ENCODE measurements at places on chromosomes 2 and 18.

DNA sequence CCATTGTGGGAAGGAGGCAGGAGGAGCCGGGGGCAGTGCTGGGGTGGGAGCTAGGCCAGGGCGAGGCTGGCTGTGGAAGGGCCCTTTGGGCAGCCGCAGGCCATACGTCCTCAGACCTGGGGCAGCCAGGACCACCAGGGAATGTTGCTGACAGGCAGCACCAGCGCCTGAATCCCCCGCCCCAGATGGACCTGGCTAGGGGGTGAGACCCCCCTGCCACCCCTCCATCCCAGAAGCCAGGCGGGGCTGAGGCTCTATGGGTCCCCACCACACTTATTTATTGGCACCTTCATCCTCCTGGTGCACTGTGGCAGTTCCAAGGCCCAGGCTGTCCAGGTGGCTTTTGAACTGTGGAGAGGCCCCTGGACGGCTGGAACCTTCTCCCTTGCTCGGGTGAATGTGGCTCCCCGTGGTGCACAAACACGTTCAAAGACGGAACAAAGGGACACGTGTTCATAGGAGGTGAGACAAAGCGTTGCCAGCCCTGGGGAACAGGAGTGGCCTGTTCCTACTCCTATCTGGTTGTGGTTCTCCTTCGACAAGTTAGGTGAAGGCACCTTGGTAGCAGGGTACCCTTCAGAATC, 35.1 kb downstream of the RAMP1 start:
- DNase-seq, result no peak

DNA sequence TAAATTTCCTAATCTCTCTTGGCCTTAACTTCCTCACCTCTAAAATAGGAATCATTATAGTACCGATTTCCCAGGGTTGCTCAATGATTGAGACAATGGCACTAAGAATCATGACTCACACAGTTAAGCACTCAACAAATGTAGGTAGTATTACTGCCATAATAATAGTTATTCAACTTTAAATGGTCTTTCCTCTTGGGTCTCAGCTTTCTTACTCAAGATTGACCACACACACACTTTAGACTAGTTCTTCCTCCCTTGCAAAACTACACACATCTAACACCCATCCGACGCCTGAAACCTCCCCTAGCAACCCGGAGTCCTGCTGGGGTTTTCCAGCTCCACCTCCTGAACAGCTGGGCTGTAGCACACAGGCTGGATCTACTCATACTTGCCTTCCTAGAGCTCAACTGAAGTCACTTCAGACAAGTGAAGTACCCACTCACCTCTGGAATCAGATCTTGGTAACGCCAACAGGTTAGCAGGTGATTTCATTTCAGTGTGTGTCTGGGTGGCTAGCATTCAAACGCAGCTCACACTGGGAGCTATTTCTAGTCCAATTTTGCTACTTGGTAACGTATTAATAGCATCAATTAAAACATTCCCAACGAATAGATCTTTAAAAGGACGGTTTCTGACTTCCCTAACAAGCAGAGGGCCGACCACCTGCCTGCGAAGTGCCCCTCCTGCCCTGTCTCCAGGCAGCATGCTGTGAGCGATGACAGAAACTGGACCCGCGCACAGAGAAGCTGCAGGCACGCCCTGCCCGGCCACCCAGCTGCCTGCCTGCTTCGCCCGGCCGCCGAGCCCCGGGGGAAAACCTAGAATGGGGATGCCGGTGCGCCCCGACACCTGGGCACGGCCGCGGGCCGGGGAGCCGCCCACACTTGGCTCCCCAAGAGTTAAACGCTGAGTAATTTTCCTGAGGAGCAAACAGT, 1.1 kb downstream of the UXS1 start:
- DNase-seq, result peak; percentile 78

DNA sequence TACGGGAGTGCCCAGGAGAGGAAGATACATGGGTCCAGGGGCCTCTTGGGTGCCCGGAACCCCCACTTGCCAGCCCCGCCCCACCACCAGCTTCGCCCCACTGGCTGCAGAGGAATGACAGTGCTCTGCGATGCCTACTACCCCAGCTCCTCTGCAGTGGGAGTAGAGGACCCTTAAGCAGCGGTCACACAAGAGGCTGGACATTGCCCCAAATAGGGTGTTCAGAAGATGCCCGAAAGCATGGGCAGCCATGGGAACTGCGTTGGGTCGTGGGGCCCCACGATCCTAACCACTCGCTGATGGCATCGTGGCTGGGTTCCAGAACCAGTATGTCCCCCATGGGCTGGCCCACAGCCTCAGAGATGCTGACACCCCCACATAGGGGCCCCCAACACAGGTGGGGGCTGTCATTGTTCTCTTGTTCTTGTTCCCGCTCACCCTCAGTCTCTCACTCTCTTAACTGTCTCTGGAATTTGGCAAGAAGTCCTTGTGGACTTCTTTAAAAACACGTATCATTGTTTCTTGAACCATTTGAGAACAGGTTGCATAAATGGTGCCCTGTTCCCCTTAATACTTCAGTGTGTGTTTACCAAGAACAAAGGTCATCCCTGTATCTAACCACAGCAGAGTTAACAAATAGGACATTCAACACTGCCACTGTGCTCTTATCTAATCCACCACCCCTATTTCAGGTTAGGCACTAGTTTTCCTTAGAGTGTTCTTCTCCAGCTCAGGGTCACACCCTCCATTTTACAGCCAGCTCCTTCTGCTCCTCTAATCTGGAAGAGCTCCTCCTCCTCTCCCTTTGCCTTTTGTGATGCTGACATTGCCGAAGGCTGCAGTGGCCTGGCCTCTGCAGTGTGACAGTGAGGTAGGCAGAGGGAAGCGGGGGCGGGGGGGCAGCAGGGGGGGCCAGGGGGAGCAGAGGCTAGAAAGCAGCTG, 76.3 kb downstream of the STPG4 start:
- DNase-seq, result no peak

- no peak for DNase-seq
Observed at GRCh38 chr18:67715567-67715966, 199.0 kb upstream of the DSEL start.

GRCh38 chr2:63819765-63820717, 21.7 kb upstream of the UGP2 start:
- no peak for DNase-seq

- no peak for DNase-seq
Observed at GRCh38 chr2:36805635-36806224, 109.2 kb downstream of the VIT start.

DNA sequence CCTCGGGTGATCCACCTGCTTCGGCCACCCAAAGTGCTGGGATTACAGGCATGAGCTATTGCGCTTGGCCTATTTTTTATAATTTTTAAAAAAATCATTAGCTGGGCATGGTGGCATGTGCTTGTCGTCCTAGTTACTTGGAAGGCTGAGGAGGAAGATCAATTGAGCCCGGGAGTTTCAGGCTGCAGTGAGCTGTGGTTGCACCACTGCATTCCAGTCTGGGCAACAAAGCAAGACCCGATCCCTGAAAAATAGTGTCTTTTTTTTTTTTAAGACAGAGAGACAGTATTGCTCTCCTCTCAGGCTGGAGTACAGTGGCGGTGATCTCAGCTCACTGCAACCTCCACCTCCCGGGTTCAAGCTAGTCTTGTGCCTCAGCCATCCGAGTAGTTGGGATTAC, 4.8 kb downstream of the SSB start:
- no peak for DNase-seq

- DNase-seq, result no peak
Observed at GRCh38 chr2:170492010-170492409, 223.1 kb upstream of the SP5 start.

- no peak for DNase-seq
Observed at GRCh38 chr2:116477229-116477628, 1337.3 kb upstream of the DDX18 start.

DNA sequence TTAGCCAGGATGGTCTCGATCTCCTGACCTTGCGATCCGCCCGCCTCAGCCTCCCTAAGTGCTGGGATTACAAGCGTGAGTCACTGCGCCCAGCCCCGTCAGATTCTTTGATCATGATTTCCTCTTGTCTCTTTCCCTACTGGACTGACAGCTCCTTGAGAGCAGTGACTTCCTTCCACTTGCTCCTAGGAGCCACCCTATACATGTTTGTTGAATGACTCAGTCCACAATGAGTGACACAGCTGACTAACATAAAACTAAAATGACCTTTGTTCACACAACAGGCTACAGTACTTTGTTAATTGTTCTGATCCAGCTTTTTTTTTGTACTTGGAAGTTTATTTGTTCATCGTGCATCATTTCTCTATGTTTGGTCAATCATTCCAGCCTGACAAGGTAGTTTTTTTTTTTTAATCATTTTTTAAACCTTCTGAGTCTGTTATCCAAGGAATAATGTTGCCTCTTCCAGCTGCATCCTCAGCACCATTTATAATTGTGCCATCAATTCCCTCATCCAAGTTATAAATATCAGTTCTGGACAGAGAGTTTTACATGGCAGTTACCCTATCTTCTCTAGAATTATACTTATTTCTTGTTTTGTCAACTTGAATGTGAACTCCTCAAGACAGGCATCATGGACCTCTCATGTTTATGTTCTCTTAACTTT, 42.9 kb upstream of the TUBA3E start:
- DNase-seq, result no peak

DNA sequence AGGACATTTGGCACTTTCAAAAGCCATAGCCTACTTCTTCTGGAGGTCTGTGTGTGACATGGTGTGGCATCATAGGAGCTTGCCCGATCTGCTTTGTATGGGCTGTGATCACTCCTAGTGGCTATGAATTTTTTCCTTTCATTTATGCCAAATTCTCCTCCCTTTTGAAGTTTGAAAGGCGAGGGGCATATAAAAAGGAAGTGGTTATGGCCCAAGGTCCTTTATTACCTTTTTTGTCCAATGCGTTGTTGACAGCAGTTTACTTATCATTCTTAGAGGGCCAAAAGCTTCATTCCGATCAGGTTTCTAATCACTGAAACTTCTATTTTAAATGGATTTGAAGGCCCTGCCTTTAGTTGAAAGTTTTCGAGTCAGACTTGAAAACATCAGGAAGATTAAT, 224.3 kb upstream of the FOSL2 start:
- no peak for DNase-seq

GRCh38 chr2:58527647-58528046, 286.5 kb upstream of the FANCL start:
- DNase-seq, result no peak

DNA sequence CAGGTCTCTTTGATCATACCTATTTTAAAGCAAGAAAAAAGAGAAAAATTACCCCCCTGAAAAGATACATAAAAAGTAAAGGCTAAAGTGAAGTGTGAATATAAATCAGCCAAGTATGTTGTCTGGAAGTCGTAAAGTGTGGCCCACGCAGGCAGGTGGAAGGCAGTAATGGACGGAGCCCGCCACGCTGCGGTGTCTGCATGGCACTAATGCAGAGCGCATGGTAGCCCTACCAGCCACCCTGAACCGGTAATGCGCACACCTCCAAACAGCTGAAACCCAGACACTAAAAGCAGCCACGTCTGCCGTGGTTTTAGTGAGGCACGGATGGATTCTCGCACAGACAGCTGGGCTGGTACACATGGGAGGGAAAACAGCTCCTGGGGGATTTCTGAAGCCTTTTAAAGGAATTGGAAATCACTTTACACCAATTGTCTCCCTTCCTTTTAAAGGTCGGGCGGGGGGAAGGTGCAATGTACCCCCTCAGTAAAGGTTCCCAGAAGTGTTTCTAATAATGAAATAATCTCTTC, 615.2 kb downstream of the CNTNAP5 start:
- DNase-seq, result no peak

DNA sequence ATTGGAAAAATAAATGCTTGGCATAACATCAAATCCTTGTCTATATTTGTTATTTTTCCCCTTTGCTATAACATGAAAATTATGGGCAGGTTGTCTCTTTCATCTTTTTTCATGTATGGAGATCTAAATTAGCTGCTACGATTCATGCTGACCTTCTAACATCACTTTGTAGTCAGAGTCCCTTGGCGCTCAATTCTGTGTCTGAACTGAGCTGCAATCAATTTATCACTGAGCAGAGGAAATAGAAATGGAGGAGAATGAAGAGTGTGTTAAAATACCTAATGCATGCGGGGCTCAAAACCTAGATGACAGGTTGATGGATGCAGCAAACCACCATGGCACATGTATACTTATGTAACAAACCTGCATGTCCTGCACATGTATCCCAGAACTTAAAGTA, 168.9 kb downstream of the CDH7 start:
- no peak for DNase-seq

GRCh38 chr2:45898819-45899218, 247.3 kb downstream of the PRKCE start:
- no peak for DNase-seq

GRCh38 chr18:71336576-71337210, 1047.8 kb downstream of the SOCS6 start:
- no peak for DNase-seq

GRCh38 chr2:152488075-152488474, 153.1 kb downstream of the FMNL2 start:
- no peak for DNase-seq
